ENCODE measurements at places on chromosomes 4 and X.

DNA sequence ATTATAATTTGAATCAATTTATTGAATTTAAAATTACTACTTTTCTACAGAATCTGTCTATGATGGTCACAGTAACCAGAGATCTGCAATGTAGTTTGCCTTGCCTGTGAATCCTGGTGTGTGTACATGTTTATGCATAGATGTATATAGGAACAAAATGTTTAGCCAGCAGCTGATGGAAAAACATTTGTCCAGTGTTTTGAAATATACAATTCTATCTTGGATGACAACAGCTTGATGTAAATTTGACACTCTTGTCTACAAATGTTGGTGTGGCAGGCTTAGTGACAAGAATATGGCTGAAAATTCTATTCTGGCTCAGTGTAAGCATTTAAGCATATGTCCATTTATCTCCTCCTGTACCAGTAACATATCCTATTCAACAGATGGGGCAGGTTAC is 229.4 kb downstream of the RCHY1 start:
- DNase-seq: no peak

DNA sequence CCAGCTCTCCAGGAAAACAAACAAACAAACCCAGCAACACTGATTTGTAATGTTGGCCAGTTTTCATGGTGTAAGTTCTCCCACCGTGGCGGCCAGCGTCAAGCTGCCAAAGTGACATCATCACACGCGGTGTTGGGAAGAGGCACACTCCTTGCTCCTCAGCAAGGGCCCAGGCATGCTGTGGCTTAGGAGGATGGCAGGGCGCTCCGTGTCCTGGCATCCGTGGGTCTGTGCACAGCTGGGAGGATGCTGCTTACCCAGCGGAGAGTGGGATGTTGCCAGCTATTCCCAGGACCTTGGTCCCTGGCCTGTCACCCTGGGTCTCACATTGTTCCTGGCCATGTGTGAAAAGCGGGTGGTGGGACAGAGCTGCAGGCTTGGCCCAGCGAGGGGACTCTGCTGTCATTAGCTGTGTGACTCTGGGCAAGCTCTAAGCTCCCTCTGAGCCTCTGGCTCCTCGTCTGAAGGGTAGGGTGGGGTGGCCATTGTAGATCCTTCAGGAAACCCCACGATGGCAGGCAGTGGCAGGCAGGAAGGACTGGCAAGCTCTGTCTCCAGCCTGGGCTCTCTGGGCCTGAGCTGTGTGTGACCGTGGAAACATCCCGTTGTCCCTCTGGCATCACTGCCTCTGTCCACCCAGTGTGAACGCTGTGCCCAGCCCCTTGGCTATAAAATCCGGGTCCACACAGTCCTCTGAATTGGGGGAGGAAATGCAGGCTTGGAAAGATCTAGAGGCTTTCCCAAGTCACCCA is 10.8 kb downstream of the PSAPL1 start:
- DNase-seq: no peak

DNA sequence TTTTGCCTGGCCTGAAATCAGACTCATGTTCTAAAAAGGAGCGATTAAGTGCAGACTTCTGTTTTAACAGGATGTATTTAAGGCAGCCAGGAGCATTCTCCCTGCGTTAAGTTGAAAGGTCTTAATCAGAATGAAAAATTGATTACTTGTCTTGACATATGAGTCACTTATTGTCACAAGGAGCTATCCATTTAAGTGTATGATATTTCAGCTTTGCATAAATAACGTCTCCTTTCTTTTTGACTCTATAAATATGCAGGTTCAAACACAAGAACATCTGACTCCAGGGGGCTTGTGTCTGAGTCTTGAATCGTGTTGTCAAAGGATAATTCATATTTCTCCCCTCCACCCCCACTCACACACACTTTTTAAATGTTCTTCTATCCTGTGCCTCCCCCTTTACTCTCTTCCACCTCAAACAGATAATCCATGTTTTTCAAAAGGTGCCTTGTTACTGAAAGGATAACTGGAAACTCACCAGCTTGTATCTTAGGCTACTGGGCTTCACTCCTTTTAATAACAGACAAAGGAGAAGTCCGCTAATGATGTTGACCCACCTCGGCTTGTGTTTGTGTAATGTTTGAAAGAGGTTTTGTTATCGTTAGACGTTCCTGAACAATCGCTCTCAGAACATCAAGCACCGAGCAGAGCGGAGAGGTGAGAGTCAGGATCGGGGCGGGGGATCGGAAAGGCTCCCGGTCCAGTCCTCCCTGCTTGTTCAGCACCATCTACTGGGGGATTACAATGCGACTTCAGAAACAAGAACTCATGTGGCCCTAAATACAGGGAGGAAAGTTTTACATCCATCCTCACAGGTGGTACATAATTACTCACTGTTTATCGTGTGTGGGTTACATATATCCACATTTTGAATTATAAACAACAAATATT is 107.5 kb upstream of the RPL34 start:
- peak; percentile 4 for DNase-seq

DNA sequence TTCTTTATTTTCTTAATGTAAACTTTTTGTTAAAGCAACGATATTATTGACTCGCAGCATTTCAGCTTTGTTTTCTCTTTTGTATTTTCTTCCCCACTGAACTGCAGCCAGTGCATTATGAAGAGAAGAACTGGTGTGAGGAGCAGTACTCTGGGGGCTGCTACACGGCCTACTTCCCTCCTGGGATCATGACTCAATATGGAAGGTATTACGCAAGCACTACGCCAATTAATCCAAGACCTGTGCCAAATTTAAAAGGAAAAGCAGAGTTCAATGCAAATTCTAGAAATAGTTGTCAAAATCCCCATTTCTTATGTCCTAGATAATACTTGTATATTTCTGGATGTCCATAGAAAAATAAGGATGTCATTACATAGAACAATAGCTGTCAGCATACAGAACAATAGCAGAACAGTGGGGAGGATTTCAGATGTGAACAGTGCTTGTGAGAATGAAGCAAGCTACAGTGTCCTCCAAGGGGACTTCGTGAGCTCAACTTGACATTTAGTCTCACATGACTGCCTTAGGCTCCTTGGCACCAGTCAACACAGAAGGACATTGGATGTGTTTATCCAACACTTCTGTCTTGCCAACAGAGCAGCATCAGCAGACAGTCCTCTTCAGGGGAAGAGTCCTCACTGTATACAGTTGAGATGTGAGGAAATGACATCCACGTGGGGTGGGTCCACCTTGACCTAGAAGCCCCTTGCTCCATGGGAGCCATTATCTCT is 85.9 kb downstream of the MAOA start:
- DNase-seq: no peak

DNA sequence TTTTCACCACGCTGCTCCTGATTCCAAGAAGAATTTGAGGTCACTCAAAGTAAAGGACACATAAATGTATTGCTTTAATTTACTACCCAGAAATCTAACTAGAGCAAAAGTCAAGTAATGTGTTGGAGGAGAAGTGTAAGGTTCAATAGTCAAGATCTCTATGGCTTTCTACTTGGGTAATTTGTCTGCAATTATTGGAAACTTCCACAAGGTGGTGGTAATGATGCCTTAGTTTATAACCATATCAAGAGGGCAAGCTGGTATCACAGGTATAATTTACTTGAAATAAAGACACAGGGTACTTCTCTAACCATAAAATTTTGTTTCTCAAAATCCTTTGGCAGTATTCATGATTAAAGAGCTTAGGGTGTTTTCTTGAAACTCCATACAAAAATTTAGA is 10.2 kb upstream of the GRIA3 start:
- DNase-seq: no peak

GRCh38 chrX:81174286-81174685 is 27.4 kb downstream of the HMGN5 start:
- DNase-seq: no peak

- no peak for DNase-seq
Observed at GRCh38 chrX:148309413-148309812, 191.0 kb upstream of the AFF2 start.

GRCh38 chr4:20181926-20182325 is 69.8 kb upstream of the SLIT2 start:
- DNase-seq: no peak

DNA sequence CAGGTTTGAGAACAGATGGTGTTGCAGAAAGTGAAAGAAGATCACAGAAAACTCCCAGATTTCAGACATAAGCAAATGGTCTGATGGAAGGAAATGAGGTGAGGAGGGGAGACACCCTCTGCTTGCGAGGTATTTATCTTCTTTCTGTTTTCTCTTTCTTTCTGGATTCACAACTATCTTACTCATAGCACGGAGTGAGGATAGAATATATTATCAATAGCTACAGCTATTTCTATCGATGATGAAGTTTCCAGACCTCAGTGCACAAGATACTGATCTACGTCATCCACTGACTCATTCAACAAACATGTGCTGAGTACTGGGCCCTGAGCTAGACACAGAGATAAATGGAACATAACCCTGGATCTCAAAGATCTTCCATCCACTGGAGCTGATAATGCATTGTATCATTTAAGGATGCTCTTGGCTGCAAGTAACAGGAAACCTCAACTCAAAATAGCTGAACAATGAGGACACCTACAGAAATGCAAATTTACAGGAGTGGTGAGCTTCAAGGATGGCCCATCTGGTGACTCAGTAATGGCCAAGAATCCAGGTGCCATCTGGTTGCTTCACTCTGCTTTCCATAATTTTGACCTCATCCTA is 21.2 kb downstream of the SLC2A9 start:
- DNase-seq: no peak

GRCh38 chrX:830532-830931 is 199.9 kb downstream of the SHOX start:
- DNase-seq: no peak

- DNase-seq: no peak
Observed at GRCh38 chr4:48247142-48247877, 22.3 kb downstream of the TEC start.

DNA sequence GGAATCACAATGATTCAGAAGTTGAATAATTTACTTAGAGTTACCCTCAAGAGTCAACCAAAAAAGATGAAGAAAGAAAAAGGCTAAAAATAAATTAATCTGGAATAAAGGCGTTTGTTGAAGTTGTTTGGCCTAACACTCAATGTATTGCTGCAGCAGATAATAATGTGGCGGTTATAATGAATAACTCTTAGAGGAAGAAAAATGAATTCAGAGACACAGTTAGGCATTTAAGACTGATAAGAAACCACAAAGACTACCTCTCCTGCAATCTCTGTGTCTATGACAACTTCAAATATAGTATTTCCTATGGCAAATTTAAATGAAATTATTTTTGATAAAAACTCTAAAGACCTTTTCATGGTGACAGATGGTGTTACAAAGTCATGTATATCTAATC is 1369.1 kb upstream of the AGA start:
- DNase-seq: no peak

GRCh38 chr4:166846939-166847338 is 387.4 kb downstream of the SPOCK3 start:
- no peak for DNase-seq

GRCh38 chr4:140240237-140240636 is 86.3 kb upstream of the MAML3 start:
- DNase-seq: no peak

- no peak for DNase-seq
Observed at GRCh38 chr4:132669786-132670185, 479.3 kb upstream of the PCDH10 start.

GRCh38 chr4:105937759-105938158 is 42.5 kb downstream of the NPNT start:
- DNase-seq: no peak

DNA sequence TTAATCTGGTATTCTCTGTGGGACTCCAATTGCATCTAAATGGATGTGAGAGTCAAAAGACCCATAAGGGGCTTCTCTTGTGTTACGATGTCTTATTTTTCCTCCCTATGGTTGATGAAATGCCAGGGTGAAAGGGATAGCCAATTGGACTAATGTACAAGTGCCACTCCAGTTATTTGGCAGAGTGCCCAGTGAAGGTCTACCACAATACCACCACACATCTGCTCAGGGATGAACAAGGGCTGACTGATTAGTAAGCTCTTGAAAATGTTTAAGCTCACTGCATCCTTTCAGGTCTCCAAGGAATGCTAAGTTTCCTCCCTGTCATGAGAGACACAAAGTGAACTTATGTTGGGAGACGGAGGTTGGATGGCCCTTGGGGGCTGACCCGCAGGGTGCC is 57.8 kb downstream of the HEPH start:
- DNase-seq: no peak

- no peak for DNase-seq
Observed at GRCh38 chr4:102335616-102336015, 9.7 kb downstream of the SLC39A8 start.

- DNase-seq: no peak
Observed at GRCh38 chr4:6172093-6172926, 28.0 kb downstream of the JAKMIP1 start.

DNA sequence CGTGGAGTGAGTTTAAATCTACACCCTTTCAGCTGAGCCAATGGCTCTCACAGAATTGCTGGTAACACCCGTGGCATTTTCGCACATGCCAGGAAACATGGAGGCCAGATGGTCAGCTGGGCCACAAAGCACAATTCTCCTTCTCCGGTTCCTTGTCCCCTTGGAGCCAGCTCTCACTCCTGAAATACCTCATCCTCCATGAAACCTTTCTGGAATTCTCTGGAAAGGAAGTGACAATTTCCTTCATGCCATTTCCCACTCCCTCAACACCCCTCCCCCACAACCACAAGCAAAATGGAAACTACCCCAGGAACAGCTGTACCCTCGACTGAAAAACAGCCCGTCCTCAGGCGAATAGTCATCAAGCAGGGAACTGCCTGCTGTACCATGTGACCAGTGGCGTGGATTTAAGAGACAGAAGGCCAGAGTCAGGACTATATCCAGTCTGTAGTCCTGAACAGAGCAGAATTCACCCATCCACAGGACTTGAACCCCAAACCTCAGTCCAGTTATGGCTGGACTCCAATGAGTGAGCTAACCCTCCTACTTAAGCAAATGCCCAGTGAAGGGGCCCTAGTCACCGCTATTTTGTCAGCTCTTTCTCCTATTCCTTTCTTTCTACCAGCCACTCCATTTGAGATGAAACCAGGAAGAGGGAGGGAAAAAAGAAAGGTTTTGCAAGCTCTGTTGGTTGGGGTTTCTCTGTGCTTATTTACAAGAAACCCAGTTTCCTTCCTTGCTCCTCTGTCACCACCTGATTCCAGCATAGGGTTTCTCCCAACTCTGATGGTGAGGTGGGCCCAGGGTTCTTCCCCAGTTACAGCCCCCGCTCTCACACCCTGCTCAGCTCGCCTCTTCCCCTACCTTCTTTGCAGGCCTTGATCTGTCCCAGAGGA is 24.5 kb downstream of the ELF4 start:
- DNase-seq: no peak

Data from activated CD8-positive, alpha-beta memory T cell treated with anti-CD3 and anti-CD28 coated beads for 4 hours (primary cell).